ENCODE measurements at places on chromosomes 7 and 10.
A peak's percentile ranks its signal among the peaks of the same experiment; 100 is the strongest.

DNA sequence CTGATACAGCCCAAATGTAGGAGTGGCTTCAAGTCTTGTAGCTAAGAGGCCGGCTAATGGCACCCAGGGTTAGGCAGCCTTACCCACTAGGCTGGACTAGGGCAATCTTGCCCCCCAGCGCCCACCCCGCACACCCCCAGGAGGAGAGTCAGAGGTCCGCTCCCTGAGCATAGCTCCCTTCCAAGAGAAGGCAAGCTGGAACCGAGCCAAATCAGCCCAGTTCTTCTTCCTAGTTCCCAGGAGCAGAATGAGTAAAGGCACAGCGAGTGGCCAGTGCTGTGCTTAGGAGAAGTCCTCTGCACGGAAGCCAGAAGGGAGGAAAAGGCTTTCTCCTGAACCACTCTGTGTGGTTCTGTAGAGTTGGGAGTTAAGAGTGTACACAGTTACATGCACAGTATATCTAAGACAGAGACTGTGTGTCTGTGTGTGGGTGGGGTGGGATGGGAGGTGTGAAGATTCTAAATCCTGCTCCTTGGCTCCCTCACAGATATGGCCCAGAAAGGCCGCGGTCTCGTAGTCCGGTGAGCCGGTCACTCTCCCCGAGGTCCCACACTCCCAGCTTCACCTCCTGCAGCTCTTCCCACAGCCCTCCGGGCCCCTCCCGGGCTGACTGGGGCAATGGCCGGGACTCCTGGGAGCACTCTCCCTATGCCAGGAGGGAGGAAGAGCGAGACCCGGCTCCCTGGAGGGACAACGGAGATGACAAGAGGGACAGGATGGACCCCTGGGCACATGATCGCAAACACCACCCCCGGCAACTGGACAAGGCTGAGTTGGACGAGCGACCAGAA lies 59.7 kb upstream of the PDCD4 start:
- DNase-seq = no peak

GRCh38 chr10:521261-522250 lies 167.9 kb downstream of the DIP2C start:
- DNase-seq = no peak

GRCh38 chr10:81498011-81498551 lies 376.9 kb upstream of the NRG3 start:
- DNase-seq = peak; percentile 13

DNA sequence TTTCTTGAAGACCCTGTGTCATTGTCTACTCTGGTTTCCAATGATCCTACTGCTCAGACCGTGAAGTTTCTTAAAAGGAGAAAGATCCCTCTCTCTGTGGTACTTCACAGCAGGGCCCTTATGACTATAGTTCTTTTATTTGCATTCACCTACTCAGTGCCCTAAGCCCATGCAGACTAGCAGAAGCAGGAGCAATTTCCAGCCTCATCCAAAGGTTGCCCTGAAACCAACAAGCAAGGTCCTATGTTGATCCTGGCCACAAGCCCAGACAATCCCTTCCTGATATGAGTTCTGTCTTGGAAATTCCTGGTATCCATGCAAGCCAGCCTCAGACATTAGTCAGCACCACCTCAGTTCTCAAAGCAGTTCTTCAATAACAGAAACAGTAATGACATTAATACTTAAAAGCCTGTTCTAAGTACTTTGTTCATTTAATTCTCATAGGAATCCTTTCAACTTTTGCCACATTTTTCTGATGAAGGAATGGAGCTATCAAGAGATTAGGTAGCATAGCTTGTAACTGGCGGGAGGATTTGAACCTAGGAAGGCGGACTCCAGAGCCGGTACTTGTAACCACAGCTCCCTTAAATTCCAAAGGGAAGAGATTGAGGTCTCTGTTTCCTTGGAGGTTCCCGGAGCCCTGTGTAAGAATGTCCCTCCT lies 58.1 kb upstream of the ST8SIA6 start:
- peak; percentile 57 for DNase-seq

DNA sequence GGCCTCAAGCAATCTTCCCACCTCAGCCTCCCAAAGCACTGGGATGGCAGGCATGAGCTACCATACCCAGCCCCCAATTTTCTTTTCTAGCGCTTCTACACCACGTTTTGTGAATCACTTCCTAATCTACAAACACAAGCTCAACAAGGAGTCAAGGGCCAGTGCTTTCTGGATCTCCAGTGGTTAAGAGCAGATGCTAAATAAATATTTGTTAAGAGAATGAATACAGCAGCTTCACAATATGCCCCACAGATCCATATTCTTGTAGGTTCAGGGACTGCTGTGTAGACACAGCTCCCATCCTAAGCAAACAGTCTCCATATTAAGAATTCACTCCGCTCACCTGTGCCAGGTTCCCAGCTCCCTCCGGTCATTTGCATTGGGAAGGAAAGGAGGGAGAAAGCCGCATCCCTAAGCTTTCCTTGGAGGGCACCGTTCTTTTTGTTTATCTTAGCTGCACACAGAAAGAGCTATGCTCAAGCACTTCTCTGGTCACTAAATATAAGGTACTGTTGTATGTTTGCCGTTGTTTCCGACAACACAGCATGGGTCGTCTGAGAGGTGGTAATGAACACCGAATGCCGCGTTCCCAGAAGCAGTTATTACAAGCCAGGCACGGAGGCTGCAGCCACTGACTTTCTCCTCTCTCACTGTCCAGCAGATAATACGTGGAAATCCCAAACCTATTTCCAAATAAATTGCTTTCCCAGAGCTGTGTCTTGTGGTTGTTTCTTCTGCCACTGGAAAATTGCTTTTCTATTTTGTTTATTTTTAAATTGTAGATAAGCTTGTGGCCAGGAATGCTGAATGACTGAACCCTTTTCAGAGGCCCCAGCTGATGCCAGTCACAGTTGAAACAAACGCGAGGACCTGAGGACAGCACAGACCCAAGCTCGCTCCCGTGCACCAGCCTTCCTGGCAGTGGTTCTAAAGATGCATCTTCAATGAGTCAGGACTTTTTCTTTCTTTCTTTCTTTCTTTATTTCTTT lies 217.1 kb downstream of the PRPF18 start:
- no peak for DNase-seq

GRCh38 chr10:79260811-79261740 lies 86.2 kb upstream of the PPIF start:
- no peak for DNase-seq

DNA sequence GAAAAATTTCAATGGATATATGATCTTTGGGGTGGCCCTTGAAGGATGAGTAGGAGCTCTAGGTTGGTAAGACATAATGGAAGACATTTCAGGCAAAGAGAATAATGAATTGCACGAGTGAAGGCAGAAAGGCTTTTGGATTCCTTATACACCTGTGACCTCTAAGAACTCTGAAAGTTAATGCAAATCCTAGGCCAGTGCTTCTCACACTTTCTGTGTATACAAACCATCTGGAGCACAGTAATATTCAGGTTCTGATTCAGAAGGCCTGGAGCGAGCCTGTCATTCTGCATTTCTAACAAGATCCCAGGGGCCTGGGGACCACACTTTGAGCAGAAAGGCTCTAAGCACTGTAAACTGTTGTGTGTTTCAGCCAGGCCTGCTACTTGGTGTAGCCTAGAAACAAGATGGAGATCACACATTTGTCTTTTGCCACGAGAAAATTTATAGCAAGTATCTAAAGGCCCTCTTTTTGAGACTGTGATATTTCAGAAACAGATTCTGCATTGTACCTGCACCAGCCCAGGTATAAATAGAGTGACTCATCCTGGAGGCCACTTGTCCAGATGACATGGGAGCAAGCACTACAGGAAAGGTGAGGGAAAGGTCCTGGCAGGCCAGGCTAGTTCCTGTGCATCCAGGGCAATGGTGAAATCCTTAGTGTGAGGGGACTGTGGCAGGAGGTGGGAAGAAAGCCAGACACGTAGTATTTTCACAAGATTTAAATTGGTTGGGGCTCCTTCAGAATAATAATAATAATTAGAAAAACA lies 24.4 kb downstream of the MRPS33 start:
- DNase-seq = no peak

GRCh38 chr7:76193883-76194282 lies 7.8 kb upstream of the SRRM3 start:
- no peak for DNase-seq

All from urothelium cell line (cell line).